H9 (cell line): ENCODE measurements at places on chromosomes 5 and 9. TPM values are rescaled to one million over a fixed set of nuclear protein-coding genes. Genes with fewer than 3 reads are reported as not detected.

Gene CERCAM
- 5.4 and 5.9 TPM in 2 replicates for total RNA-seq

Gene NR2F1
- not detected in 2 replicates for total RNA-seq

Gene SCAI
- total RNA-seq = 14.1 and 15.5 TPM in 2 replicates

Gene PCDH1
- 127 and 131 TPM in 2 replicates for total RNA-seq

Gene PRUNE2
- 9.7 and 12.1 TPM in 2 replicates for total RNA-seq

DNA sequence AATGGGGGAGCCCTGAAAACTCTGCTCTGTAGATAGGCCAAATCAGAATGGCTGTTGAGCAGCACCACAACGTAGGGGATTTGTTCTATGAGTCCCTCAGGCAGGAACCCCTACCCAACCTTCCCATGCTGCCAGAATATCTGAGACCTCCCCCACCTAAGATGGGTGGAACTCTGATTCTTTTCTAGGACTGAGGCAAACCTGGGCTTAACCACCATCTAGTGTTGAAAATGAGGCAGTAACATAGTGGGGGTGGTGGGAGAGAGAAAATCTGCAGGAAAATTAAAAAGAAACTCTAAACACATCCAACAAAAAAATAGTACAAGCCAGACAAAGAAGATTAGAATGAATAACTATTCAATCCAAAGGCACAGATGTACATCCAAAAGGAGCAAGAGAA lies 228.4 kb downstream of the ATPSCKMT start:
- no peak for DNase-seq

- no peak for DNase-seq
Measured at GRCh38 chr5:41863871-41864486, 6.2 kb downstream of the OXCT1 start.

GRCh38 chr9:118449554-118449953 lies 745.4 kb downstream of the TLR4 start:
- DNase-seq = no peak

GRCh38 chr5:14671414-14671813 lies 6.9 kb downstream of the OTULIN start:
- no peak for DNase-seq

- DNase-seq = no peak
Measured at GRCh38 chr5:63211448-63212132, 633.0 kb downstream of the LRRC70 start.

- DNase-seq = no peak
Measured at GRCh38 chr5:77871946-77872345, 95.8 kb upstream of the TBCA start.

DNA sequence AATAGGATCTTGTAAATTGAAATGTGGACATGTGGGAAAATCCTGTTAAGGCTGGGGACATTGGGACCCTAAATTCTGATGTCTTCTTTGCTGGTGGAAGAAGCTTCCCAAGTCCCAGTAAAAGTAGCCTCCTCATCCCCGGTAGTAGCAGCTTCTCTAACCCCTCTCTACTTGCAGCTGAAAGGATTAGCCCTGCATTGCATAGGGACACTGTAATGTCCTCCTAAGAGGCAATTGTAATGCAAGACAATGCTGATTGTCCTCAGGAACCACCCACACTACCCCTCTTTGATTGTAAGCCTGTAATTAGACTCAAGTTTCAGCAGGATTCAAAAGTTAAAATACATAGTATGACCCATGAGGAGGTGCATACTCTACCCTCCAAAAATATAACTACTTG lies 1938.4 kb upstream of the C9orf72 start:
- DNase-seq = peak; percentile 42

DNA sequence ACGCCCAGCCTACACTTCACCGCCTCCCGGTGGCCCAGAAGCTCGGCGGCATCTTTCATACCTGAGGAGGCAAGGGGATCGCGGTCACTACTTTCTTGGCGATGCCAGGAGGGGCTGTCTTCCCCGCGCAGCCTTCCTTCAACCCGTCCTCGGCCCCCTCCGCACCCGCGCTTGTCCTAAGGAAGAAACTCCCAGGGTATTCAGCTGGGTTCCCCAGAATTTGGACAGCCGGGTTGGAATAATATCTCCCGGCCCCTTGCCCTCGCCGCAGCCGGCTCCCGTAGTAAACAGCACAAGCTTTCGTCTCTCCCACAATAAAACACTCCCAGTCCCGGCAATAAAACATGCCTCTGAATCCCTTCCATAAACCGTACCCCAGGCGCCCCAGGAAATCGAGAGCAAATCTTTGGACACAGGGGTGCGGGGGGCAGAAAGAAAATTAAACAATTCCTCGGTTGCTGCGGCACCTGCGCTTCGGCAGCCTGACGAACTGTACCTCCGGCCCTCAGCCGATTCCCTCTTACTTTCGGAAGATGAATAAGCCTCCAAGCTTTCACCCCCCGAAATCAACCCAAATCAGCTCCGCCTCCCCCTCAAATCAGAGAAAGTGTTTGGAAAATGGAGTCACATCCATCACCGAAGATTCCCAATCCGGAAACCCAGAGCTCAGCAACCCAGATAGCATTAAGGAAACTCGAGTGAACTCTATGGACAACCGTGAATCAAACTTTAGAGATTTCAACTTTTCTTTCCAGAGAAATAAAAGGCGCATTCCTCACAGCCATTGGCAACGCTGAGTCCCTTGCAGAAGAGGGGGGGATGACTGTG lies 1.1 kb downstream of the OTP start:
- DNase-seq = no peak

DNA sequence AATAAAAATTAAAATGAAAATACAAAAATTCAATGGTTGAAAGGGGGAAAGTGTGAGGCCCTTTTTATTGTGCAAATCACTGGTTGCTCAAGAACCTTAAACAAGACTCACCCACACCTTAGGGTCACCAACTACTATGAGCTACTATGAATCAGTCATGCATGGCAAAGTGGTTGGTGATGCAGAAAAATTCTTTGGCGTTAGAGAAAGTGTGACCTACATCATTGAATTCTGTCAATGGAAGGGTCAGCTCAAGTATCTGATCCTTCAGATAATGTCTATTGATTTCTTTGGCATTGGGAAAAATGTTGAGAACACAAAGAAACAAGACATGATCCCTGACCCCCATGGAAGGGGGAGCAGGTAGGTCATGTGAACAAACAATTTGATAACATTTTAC lies 149.7 kb upstream of the ADCY2 start:
- DNase-seq = no peak

DNA sequence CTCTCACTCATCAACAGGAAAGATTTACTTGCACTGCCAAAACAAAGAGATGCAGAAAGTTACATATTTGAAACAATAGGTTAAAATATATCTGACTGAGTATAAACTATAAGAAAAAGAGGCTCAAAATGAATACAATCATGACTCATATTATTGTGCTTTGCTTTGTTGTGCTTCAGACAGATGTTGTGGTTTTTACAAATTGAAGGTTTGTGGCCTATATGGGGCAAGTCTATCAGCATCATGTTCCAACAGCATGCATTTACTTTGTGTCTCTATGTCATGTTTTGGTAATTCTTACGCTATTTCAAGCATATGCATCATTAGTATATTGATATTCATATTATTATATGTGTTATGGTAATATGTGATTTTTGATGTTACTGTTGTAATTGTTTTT lies 330.0 kb downstream of the PRR16 start:
- DNase-seq = no peak

DNA sequence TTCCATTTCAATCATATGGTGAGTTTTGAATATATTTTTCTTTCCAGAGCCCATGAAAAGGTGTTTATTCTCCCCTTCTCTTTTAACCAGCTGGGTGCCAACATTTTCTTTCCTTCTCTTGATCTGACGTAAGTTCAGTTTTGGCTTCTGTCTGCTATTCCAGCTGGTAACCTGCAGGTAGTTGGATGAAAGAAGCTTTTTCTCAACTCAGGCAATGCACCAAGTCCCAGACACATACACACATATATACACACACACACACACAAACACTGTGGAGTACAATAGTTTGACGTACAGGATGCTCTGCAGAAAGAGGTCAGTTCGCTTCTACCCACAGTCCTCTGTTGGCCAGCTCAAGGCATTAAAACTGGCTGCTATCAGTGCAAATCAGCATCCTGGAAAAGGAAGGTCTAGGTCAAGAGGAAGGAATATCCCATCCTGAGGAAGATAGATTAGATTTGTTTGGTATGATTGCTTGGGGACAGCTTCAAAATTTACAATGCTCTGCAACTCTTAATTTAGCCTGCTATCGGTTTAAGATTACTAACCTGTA lies 214.3 kb upstream of the SEMA6A start:
- no peak for DNase-seq

DNA sequence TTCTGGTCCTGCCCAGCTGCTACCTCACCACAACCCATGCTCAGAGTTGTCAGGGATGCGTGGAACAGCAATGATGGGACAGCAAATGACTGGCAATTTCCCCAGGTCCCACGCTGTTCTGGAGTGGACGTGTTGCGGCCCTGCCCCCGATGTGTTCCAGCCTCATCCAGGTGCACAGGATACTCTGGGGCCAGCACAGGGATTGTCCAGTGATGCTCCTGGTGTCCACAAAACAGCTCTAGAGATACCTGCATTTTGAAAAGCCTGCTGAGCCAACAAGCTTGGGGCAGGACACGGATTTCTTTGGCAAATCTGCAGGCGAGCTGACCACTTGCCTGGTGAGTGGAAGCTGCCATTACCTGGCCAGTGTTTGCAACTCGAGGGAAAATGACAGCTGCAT lies 88.7 kb downstream of the ANKRD33B start:
- DNase-seq = no peak

DNA sequence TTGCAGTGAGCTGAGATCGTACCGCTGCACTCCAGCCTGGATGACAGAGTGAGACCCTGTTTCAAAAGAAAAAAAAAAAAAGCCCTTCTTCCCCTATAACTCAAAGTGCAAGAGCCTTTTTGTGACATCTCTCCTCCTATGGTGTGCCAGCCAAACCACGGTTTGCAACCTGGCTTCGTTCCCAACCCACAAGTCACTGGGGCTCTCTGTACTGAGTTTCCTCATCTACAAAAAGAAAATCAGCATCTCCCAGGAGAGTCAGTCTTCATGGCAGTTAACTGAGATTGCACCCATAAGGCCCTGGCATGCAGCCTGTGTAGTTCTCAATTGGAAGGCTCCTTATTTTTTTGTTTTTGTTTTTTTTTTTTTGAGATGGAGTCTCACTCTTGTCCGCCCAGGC lies 14.8 kb downstream of the ODF2 start:
- DNase-seq = no peak

- no peak for DNase-seq
Measured at GRCh38 chr5:52598968-52599367, 188.7 kb upstream of the ITGA1 start.

GRCh38 chr9:137634016-137634415 lies 15.2 kb downstream of the EHMT1 start:
- DNase-seq = no peak

- DNase-seq = no peak
Measured at GRCh38 chr5:139419226-139420192, 15.6 kb upstream of the SPATA24 start.

DNA sequence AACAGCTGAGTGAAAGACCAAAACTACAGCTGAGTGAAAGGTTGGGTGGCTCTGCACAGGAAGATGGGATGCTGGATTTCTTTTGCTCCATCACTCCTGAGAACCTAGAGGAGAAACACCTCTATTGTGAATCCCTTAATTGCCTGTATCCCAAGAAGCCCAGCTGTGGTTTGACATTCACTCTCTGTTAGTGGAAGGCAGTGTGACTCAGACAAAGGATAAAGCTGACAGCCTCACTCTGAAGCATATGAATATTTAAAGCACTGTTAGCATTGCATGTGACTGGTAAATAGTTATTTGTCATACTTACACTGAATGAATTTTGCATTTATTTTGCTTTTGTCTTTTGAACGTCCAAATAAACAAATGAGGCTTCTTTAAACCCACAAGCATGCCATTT lies 367.1 kb upstream of the RIOK2 start:
- DNase-seq = no peak
